ENCODE measurements at places on chromosomes 2 and 18.

GRCh38 chr18:79927607-79928562 lies 23.6 kb downstream of the SLC66A2 start:
- DNase-seq, result peak; percentile 1

DNA sequence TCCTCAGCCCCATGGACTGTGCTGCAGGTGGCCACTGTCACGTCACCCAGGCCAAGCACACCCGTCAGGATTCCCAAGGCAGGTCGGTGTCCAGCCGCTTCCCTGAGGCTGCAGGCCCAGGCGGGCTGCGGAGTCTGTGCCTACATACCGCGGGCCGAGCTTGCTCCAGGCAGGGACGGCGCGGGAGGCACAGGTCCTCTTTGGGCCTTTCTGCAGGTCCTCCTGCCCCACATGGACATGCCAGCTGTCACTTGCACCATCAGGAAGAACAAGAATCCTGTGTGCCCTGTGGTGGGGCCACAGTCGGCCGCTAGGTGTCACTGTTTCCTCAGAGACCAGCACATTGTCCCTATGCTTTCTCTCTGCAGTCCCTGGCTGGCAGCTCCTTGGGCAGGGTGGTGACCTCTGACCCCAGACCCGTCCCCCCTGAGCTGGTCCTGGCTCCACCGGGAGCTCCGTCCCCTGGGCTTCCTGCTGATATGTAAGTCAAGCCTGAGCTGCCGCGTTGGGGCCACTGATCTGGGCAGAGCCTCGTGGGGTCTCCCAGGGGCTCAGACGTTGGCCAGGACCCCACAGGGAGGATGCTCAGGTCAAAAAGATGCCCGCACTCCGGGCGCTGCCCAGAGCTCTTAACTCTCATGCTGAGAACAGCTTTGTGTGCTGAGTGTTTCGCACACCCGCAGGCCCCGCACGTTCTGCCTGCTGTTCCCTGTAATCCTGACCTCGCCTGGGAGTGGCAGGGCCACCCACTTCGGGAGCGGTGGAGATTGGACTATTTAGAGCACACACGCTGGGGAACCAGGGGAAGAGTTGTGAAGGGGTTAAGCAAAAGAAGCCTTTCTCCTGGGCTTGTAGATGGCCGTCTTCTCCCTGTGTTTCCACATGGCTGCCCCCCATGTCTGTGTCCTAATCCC lies 17.3 kb upstream of the AGXT start:
- peak; percentile 73 for DNase-seq

DNA sequence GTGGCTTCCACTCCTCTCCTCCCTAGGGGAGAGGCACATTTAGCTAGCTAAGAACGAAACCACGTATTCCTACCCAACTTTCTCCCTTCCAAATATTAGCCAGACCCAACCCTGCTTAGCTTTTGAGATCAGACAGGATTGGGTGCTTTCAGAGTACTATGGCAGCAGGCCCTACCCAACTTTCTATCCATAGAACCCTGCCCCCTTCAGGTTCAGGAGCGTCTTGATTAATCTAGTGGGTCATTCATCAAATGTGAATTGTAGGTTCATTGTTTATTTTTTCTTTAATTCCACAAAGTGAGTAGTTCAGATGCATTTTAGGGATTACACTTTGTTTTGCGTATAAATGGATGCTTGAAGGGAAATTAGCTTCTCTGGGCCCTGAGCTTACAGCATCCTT lies 188.3 kb downstream of the MIB1 start:
- no peak for DNase-seq

DNA sequence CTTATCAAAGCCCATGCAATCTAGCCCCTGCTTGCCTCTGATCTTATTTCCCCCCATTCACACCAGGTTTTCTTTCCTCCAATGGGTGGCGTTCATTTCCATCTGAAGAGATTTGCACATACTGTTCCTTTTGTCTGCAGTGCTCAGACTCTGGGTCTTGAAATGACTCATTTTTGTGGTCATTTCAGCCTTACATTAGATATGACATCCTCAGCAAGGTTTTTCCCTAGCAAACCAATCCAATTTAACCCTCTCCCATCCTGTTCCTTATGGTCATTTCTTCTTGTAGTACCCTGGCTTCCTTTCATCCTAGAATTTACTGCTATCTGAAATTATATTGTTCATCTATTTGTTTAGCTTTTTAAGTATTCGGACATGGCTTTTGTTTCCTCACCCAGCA lies 42.5 kb upstream of the SCN1A start:
- no peak for DNase-seq

- DNase-seq, result no peak
Observed at GRCh38 chr18:11269257-11269656, 119.9 kb upstream of the PIEZO2 start.

DNA sequence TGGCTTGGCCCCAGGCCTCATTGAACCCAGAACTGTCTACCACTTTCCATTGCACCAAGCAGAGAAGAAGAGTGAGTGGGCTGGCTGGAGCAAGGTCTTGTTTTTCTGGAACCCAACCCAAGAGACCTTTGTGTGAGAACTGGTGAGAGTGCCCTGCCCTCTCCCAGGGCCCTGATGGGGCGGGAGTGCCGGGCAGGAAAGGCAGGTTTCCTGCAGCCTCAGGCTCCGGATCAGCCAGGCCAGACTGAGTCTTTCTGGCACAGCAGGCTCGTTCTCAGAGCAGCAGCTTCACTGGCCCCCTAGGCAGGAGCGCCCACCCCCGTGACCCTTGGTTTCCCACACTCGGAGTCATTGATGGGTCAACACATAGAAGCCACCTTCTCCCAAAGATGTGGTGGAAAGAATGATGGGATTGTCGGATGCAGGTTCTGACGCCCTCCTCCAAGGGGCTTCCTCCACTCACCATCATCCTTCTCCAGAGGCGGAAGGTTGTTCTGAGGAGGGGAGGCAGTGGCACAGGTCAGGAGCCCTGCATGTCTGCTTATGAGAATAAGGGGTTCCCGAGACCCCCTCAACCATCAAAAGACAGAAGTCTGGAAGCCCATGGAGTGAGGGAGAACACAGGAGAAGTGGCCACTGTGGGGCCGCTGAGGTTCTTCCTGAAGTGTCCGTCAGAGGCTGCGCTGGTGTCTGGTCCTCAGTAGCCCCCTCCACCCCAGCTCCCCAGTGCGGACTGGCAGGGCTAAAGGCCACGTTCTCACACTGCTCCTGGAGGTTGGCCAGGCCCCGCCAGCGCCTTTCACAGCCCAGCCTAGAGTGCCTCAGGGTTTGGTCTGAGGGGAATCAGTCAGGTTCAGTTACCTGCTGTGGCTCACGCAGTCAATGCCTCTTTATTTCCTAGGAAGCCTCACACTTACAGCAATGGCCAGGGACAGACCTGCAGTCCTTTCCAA lies 62.8 kb upstream of the LAPTM4A start:
- DNase-seq, result no peak

All from left colon (tissue), 2 donors.